ENCODE measurements at places on chromosomes 1 and 21. TPM values are rescaled to one million over a fixed set of nuclear protein-coding genes. Genes with fewer than 3 reads are reported as not detected.

The NGF gene
- not detected for total RNA-seq

GRCh38 chr1:224629965-224630364 is 13.8 kb downstream of the CNIH3 start:
- DNase-seq: no peak

- no peak for DNase-seq
Observed at GRCh38 chr21:38753557-38753971, 52.2 kb upstream of the ETS2 start.

DNA sequence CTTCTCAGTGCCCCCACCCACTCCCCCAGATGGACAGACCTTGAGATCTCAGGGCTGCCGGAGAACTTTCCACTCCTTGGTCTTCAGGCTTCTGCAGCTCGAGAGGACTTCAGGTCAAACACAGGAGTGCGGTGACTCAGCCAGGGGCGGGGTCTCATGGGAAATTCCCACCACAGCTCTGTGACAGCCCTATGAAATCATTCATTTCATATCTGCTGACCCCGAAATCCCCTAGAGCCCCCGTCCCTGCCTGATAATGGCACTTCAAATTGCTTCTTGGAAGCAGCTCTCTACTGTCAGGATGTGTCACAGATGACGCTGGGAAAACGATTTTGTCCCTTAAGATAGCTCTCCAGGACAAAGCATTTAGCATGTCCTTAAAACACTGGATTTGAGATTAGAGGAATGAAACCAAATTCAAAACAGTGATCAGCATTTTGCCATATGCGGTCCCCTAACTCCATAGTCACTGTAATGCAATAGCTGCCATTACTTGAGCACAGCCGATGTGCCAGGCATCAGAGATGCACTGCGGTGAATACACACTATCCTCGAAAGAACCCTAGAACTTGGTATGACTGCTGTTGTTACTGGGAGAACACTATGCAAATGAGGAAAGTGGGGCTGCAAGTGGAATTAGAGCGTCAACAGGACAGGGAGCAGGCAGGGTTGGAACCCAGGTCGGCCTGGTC is at the start of gene TNFRSF9:
Gene TNFRSF9 (minus strand): TSS at position 95 of the 692 bp plus-strand sequence. CDS start 845 bp downstream, outside the sequence.
- DNase-seq: peak; percentile 93

DNA sequence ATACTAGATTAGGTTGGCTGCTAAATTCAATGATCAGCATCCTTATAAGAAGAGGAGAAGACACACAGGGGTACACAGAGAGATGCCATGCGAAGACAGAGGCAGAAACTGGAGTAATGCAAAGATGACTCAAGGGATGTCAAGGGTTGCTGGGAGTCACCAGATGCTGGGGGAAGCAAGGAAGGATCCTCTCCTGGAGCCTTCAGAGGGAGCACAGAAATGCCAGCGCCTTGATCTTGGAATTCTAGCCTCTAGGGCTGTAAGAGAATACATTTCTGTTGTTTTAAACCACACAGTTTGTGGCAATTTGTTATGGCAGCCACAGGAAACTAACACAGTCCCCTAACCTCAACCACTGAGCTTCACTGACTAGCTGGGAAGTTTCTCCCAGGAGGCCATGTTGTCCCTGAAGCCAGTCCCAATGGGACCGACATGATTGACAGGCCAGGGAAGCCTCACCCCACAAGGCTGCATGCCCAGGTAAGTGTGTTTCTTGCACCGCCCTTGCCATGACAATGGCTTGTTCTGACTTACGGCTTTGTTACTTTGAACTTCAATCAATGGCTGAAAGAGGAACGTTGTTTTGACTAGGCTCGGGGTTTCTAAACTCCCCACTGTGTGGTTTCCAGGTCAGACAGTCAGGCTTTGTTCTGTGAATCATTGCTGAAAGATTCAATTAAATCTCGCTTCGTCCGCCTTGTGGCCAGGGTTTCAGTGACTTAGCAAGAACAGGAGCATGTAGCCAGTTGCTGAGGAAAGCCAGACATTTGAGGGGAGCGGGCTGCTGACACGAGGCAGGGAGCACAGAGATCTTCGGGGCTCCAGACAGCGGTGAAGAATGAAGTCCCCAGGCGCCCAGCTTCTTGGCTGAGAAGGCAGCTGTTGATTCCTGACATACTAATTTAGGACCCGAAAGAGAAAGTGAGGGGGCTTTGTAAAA is 62.3 kb downstream of the RUNX1 start:
- DNase-seq: peak; percentile 92

- DNase-seq: no peak
Observed at GRCh38 chr1:234660536-234661316, 50.7 kb upstream of the IRF2BP2 start.

- DNase-seq: no peak
Observed at GRCh38 chr21:37157938-37158337, 84.9 kb downstream of the TTC3 start.

- DNase-seq: no peak
Observed at GRCh38 chr1:233079574-233079973, 129.2 kb downstream of the NTPCR start.

DNA sequence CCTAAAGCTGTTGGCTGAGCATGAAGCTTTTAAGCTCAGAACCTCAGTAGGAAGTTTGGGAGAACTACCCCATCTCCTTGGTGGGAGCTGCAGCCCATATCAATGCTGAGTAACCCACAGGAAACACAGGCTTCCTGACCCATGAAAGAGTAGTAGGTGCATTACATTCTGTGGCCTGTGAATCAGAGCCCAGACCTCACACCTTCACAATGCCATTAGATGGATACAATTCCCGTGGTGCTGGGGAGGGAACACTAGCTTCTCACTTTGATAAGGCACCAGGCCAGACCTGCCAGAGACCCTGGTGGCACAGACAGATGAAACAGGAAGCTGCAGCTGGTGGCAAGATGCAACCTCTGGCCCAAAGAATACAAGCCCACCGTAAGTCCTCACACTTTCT is 308.8 kb downstream of the NPHP4 start:
- no peak for DNase-seq

DNA sequence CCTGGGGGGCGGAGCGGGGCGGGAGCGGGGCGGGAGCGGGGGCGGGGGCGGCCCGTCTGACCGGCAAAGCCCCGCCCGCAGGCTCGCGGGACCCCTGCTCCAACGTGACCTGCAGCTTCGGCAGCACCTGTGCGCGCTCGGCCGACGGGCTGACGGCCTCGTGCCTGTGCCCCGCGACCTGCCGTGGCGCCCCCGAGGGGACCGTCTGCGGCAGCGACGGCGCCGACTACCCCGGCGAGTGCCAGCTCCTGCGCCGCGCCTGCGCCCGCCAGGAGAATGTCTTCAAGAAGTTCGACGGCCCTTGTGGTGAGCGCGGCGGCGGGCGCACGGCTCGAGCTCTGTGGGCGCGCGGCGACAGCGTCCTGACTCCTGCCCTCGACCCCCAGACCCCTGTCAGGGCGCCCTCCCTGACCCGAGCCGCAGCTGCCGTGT is 21.2 kb downstream of the AGRN start:
- no peak for DNase-seq

The SGIP1 gene
- 0.05 TPM for total RNA-seq

The HMCN1 gene
- not detected for total RNA-seq

The CRNN gene
- total RNA-seq: not detected

DNA sequence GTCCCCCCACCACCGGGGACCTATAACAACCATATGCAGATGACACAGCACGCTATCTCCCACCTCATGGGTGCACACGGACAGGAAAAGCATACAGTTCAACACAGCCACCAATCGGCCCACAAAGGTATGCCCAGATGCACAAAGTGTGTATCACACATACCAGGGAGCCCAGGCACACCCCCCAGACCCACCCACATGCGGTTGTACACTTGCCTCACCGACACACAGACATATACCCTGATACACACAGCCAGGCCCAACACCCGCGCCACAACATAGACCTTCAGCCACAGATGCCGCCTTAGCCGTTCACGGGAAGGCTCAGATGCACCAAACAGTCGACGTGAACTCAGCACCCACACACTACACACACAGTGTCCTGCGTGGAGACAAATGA is 5.5 kb downstream of the CROCC start:
- no peak for DNase-seq

GRCh38 chr21:44697811-44698734 is 1.1 kb downstream of the KRTAP10-12 start:
- no peak for DNase-seq

GRCh38 chr1:182784556-182785171 is 4.9 kb upstream of the NPL start:
- DNase-seq: no peak

The FAM151A gene
- total RNA-seq: not detected

DNA sequence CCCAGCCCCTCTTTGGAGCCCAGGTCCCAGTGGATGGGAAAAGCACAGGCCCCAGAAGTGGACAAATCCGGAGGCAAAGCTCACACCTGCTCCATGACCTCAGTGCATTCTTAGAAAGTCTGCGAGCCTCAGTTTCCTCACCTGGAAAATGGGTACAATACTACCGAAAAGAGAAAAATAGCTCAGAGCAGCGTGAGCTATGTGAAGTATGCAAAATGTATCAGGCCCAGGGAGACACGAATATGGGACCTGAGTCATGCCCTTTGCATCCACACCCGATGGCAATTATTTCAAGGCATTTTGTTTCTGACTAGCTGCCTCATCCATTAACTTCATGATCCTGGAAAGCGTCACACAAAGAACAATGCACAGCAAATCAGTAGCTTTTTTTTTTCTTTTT is 9.2 kb downstream of the ALDH4A1 start:
- no peak for DNase-seq

The RBM11 gene
- 3.1 TPM for total RNA-seq

DNA sequence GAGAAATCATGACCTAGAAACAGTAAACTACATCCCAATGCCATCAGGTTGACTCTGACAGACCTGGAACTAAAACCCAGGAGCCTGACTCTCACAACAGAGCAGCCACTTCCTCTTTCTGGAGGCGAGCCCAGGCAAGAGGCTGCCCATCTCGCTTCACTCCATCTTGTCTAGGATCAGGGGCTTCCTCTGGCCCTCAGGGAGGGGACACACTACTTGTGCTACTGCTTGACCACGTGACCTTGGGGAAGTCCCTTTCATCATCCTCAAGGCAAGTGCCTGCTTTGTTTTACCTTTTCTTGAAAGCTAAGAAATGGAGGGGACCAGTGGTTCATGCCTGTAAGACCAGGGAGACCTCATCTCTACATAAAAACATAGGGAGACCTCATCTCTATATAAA is 2.6 kb upstream of the TENT5B start:
- DNase-seq: no peak

The TAS1R2 gene
- not detected for total RNA-seq

The SLC45A1 gene
- total RNA-seq: 0.77 TPM

DNA sequence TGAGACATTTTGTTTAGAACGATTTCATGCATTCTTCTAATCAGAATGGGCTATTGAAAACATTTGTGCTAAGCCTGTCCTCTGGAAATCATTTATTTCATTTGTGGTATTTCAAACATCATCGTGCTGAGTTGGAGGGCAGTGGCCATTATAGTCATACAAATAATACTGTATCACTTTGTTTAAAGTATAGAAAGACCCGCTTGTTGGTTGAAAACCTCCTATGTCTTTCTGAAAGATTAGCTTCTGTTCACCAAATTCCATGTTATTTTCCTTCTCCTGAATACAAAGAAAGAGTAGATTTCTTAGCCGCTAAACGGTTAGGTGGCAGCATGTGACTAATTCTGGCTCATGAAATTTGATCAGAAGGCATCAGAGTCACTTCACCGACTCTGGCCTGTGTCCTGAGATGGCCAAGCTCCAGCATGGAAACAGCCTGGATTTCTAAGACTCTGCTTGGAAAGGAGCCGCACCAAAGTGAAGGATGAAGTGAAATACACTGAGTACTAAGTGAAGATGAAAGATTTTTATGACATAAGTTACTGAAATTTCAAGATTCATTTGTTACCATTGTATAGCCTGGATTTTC is 355.1 kb downstream of the USP25 start:
- DNase-seq: no peak

GRCh38 chr1:221171768-221172167 is 292.5 kb downstream of the HLX start:
- DNase-seq: no peak

GRCh38 chr1:10788592-10789006 is 7.8 kb downstream of the CASZ1 start:
- no peak for DNase-seq

The FAM131C gene
- not detected for total RNA-seq

GRCh38 chr1:7322283-7322785 is 448.8 kb upstream of the VAMP3 start:
- no peak for DNase-seq

DNA sequence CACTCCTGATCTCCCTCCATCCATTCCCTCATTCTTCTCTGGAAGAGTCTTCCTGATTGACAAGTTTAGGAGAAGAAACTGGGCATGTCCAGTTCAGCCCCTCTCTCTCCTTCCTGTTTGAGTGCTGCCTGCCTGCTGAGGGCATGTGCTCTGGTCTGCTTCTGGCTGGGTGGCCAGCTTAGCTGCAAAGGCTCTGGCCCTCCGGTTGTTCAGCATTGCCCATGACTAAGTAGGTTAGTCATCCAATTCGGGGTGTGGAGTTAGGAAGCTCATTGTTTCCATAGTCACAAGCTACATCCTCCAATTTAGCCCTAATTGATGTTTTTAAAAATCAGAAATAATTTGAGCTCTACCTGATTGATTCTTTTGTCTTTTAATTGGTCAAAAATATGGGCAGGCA is 25.6 kb upstream of the PLA2G2E start:
- DNase-seq: no peak

The MYOC gene
- not detected for total RNA-seq

DNA sequence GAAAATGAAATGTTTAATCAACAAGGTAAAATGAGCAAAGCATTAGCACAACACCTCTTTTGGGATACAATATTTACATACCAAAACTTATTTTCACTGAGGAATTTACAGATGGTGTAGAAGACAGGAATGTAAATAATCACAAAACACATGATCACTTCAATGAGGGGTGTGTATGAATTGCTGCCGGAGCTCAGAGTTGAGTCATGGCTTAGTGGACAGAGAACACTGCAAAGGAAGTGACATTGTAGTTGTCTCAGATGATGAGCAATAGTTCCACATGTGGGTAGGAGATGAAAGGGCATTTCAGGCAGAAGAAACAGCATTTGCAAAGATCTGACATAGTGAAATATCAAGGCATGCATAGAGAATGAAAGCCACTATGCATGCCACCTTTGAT is 5.6 kb upstream of the KPRP start:
- no peak for DNase-seq

The VASH2 gene
- 0.63 TPM for total RNA-seq

The CLDN17 gene
- total RNA-seq: not detected

The HSD3B1 gene
- not detected for total RNA-seq

The OR2G6 gene
- not detected for total RNA-seq

The ADAM30 gene
- total RNA-seq: not detected

- DNase-seq: no peak
Observed at GRCh38 chr1:205162301-205162700, 40.5 kb upstream of the RBBP5 start.
